ENCODE measurements at places on chromosomes 12 and 14.

DNA sequence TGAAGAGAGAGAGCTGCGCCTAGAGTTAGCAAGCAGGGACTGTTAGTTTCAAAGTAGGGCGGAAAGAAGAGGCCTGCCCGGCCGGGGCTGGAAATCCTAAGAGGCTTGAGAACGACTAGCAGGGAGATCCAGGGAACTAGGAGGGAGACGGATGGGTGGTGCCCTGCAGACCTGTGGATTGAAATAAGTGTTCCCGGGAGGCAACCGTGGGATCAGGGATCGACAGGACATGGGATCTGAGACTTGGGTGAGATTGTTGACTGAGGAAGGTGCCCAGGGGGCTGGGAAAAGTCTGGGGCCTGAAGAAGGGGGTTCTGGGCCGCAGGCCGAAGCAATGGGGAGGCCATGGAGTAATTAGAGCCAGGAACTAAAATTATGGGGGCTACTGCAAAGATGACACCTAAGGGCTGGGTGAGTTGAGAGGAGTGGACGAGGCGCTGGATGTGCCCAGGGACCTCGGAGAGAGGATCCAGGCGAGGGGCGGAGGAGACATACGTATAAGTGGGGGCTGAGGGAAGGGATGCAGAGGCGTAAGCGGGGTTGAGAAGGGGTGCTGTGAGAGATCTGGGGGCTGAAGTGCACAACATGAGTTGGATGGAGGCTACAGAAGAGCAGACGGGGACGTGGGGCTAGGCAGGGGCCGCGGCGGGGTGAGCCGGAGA, 635 bp downstream of the LTA4H start:
- no peak for DNase-seq

- no peak for DNase-seq
Observed at GRCh38 chr14:70890826-70891659, 16.2 kb upstream of the PCNX1 start.

DNA sequence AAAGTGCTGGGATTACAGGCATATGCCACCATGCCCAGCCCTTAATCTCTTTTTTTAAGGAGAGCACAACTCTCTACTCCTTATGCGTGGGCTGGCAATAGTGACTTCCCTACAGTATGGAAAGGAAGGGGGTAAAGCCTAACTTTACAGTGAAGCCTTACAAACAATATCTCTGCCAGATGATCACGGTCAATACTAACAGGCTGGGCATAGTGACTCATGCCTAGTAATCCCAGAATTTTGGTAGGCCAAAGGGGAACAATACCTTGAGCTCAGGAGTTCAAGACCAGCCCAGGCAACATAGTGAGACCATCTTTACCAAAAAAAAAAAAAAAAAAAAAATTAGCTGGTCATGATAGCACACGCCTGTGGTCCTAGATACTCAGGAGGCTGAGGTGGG, 5.6 kb downstream of the PYM1 start:
- no peak for DNase-seq

DNA sequence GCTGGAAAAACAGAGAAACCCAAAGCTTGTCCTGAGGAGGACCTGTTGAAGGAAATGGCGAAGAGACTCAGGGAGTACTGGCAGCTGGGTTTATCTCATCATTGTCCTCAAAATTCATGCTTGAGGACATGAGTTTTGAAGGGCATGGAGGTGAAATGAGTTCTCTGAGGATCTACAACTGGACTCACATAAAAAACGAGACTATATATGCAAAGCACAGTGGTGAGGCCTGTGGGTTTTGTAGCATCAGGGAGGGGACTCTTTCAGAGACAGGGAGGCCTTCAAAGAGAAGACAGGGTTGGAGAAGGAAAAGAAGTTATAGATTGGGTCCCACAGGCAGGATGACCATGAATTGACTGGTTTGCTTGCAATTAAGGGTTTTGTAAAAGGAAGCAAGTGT, 71.3 kb upstream of the SCN8A start:
- no peak for DNase-seq

- DNase-seq = no peak
Observed at GRCh38 chr12:27534060-27534764, 10.2 kb downstream of the PPFIBP1 start.

GRCh38 chr12:39435531-39435930, 7.4 kb downstream of the KIF21A start:
- DNase-seq = no peak

DNA sequence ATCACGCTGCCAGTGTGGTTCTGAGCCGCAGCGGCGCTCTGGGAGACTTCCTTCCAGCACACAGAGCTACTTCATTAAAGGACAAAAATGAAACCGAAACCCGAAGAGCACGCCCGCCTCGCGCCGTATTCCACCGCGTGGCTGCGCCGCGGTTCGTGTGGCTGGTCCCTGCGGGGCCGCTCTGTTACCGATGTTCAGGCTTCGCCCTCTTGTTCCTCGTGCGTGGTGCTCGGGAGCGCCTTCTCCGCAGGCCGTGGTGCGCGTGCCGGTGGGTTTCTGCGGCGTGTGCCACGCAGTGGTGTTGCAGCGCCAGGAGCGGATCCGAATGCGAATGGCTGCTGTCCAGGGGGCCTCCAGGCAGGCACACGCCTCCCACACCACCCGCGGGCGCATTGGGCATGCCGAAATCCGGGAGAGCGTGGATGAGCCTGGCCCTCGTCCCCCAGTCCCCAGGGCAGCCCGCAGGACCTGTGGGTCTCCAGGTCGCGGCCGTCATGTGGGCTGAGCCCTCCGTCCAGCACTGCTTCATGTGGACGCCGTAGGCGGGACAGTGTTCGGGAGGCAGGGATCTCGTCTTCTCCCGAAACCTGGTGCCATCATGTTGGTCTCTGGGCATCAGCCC, 91.2 kb downstream of the ADGRD1 start:
- DNase-seq = no peak

- no peak for DNase-seq
Observed at GRCh38 chr12:116712458-116713303, 25.2 kb downstream of the SPRING1 start.

- DNase-seq = no peak
Observed at GRCh38 chr14:105761842-105762241, 235.5 kb downstream of the TMEM121 start.

DNA sequence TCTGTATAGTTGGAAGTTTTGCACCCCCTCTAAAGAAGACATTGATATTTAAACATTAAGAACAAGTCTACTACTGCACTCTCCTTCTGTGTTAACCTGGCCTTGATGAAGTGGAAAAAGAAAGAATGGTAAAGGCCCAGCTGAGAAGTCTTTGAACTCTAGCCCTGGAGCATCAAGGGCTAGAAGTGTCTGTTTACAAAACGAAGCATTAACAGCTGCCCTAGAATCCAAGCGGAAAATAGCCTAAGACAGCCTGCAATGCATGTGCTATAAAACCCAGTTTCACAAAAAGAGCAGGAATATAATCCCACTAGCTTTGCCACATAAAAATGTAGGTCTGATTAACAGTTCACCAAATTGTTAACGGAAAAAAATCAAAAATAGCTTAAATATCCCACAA, 60.5 kb downstream of the NUMB start:
- no peak for DNase-seq

DNA sequence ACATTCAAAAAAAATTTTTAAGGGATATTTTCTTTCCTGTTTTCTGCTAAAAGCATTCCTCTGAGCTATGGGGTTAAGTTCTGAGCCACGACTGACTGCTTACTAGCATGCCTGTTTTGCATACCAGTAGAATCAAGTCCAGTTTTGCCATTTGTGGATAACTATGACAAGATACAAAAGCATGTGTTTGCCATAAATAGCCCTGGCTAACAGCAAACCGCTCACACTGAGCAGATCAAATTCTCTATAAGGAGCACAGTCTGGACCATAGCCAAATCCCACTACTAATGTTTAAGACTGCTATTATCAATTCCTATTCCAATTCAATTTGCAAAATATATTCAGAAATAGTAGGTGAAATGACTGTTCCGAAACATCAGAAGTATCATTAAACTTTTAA, 3.2 kb downstream of the CFL2 start:
- no peak for DNase-seq

- DNase-seq = no peak
Observed at GRCh38 chr14:72774894-72775620, 118.8 kb downstream of the DPF3 start.

- no peak for DNase-seq
Observed at GRCh38 chr12:89685363-89685972, 23.2 kb downstream of the ATP2B1 start.

Data from pulmonary artery endothelial cell (primary cell).